ENCODE measurements at places on chromosomes 11 and 22.

- peak; percentile 16 for DNase-seq
Measured at GRCh38 chr11:128521682-128522054, 65.7 kb downstream of the ETS1 start.

GRCh38 chr11:126335463-126335760, 20.1 kb upstream of the ST3GAL4 start:
- no peak for DNase-seq

- DNase-seq: no peak
Measured at GRCh38 chr11:90803366-90803765, 580.5 kb upstream of the CHORDC1 start.

DNA sequence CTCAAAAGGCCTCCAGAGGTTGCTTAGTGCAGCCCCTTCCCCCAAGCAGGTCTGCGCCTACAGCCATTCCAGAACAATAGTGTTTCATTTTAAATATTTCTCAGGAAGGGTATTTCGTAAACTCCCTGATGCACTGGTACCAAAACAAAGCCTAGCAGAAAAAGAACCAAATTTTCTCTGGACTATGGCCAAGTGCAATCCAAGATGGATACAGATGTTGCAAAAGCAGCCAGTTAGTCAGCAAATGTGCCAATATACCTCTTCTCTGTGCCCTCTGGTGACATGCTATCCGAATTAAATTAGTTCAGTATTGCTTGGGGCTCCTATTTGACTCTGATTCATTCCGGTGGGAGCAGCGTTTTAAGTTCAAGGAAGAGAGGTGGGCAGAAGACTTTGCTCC, 247.8 kb downstream of the NTM start:
- no peak for DNase-seq

DNA sequence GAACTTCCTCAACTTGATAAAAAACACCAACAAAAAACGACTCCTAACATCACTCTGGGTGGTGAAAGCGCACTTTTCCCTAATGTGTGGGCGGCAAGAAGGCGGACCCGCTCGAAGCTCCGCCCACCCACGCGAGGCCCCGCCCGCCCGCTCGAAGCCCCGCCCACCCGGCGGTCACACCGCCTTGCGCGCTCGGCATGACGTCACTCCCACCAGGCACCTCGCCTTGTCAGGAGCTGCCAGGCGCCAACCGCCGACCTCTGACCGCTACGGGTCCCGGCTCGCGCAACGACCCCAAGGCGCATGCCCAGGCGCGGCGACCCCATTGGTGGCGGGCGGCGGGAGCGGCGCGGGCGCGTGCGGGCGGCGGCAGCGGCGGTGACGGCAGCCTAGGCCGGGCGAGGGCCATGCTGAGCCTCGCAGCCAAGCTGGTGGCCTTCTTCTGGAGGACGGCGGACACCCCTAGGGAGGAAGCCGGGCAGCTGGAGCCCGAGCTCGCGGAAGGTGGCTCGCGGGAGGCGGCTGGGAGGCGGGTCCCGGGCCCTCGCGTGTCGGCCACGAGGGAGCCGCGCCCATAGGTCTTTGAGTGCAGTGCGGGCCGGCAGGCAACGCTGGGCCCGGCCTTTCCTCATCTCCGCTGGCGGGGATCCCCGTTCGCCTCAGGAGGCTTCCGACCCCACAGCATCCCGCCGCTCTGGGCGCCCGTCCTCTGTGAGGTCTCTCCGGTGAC, at the start of gene MOV10L1:
MOV10L1 (plus strand) TSS at position 325 of the 730 bp plus-strand sequence; CDS start at position 408, 83 bp downstream.
- no peak for DNase-seq

- DNase-seq: peak; percentile 62
Measured at GRCh38 chr11:121722431-121723245, 269.9 kb upstream of the SORL1-AS1 start.

DNA sequence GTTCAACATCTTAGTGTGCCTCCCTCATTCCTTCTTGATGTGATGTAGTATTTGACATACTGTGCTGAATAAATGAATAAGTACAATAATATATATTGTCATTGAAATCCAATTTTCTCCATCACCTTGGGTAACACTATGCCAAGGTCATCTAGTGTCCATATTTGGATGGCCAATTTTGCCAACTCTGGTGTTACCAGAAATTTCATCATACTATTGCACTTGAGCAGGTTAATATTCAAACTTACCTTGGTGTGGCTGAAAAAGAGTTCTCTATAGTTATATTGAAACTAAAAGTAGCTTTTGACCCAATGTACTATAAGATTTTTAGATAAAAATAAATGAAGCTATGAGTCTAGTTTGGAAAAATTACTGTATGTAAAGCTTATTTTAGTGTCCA, 98.2 kb upstream of the SLC6A5 start:
- DNase-seq: no peak

GRCh38 chr11:114367244-114367957, 32.9 kb downstream of the C11orf71 start:
- DNase-seq: no peak

- no peak for DNase-seq
Measured at GRCh38 chr11:46236918-46237247, 40.6 kb upstream of the CREB3L1 start.

Data from neural crest cell (in vitro differentiated cells).